ENCODE measurements at places on chromosomes 5 and 9.

DNA sequence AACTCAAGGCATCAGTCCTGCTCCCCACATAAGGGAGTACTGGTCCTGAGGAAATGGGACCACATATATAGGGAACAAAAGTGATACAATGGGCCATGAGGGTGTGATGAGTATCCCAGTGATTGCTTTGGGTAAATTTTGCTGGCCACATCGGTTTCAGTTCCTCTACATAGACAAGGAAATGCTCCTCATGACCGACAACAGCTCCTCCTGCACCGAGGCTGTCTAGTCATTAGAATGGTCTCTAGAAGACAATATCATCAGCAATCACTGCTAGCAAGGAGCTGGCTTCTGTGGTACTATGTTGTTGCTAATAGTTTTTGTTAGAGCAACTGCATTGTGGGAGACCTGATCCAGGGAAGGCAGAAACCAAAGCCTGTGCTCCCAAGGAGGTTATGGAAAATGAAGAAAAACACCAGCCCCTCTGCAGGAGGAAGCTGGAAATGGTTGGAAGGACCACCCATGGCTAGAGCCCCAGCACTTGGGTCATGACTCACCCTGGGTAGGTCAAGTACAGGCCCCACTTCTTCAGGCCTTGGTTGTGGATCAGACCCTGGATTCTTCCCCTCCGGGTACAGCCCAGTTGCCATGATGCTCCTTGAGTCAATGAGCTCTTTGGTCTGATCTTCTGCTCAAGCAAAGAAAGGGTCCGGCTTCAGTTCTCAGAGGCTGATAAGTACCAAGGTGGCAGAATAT, 3.4 kb upstream of the CTSL start:
- DNase-seq, result no peak

- no peak for DNase-seq
Observed at GRCh38 chr5:121138495-121138907, 674.4 kb downstream of the PRR16 start.

DNA sequence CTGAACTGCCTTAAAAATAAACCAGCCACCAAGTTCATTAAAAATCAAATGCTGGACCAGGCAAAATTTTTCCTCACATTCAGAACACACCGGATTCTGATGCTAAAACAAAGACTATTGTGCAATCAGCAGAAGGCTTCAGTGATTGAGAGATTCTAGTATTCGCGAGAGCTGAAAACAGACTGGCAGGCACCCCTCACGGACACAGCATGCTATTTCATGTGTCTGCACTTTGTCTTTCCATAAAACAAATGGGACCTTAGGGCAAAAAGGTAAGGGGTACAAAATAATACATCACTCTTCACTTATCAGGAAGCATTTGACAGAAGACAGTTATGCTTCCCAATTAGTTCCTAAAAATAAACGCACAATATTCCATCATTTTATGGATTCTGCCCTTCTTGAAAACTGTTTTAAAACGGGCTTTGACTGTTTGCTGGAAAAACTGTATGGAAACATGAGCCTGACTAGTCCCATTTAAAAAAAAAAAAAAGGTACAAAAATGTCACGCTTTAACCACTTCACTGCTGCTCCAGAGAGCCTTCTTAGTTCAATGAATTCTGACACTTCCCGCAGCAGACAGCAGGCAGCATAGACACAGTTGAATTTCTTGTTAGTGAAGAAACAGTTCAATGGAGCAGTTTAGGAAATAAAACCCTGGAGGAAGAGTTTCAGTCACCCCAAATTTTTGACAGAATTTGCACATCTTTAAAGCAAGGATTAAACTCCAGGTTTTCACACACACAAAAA, 99.2 kb downstream of the MED27 start:
- no peak for DNase-seq

DNA sequence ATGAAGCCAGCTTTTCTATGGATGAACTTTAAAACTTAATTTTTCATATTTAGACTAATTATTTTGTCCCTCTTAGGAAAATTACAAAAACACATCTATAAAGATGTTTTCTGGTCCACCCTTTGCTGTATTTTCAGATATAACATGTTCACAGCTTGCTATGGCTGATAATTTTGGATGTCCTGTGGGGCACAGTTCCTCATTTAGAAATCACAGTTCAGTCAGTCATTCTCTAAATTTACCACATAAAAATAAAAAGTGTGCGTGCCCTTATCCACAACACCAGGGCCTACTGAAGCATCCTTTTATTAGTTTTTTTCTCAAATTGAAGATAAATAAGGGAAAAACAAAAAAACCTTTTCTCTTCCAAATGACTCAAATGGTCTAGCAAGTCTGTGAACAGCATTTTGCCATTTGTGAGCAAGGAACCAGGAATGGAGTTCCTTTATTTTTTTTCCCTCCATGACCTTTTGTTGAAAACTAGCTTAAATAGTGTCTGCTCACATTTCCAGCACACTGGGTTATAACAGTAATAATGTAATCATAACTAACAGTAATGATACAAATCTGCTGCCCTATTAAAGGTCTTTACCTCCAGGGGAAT, 87.1 kb downstream of the CEMIP2 start:
- no peak for DNase-seq

GRCh38 chr5:116075191-116075831, 9.5 kb upstream of the COMMD10 start:
- DNase-seq, result peak; percentile 30

- peak; percentile 15 for DNase-seq
Observed at GRCh38 chr5:131064669-131065371, 100.2 kb downstream of the HINT1 start.

Data from GM06990 (cell line).